Kidney (tissue), 22 donors: ENCODE measurements at places on chromosomes 3 and 15. TPM values are rescaled to one million over a fixed set of nuclear protein-coding genes. Genes with fewer than 3 reads are reported as not detected.

CHSY1 gene
- polyA plus RNA-seq, result 7.2 TPM

GRCh38 chr3:153897842-153898241 is 223.3 kb upstream of the ARHGEF26 start:
- DNase-seq, result no peak

GRCh38 chr15:93241696-93242585 is 152.9 kb upstream of the RGMA start:
- DNase-seq, result no peak

DNA sequence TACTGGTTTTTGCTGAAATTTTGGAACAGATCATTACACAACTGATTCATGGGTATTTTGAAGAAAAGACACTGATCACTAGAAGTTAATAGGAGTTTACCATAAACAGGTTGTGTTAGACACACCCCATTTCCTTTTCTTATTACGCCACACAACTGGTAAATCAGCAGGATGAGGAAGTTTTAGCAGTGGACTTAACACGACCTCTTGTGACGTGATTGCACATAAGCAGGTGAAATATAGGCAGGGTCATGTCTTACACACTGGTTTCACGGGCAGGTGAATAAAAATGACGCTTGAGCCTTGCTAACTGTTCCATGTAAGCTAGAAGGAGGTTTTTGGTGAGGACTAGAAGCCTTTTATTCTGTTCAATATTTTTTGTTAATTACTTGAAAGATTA is 27.1 kb upstream of the TPRG1 start:
- DNase-seq, result peak; percentile 30

DNA sequence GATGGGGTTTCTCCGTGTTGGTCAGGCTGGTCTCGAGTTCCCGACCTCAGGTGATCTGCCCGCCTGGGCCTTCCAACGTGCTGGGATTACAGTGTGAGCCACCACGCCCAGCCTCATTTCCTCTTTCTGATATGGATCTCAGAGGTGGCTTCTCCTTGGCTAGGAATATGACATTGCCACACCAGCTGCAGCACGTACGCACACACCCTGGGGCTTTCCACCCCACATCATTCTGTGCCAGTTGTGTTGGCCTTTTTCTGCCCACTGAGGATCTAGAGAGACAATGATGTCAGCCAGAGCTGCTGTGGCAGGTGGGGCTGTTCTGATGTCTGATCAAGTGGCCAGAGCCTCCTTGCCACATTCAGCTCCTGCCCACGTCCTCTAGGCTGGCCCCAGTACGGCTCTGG is 29.0 kb downstream of the TMEM45A start:
- no peak for DNase-seq
